GM23338 (cell line): ENCODE measurements at places on chromosomes 12 and 14. TPM values are rescaled to one million over a fixed set of nuclear protein-coding genes. Genes with fewer than 3 reads are reported as not detected.

The OR11G2 gene
- total RNA-seq = not detected in 2 replicates

GRCh38 chr12:66065641-66066136, 64.9 kb downstream of the LLPH start:
- DNase-seq = no peak

DNA sequence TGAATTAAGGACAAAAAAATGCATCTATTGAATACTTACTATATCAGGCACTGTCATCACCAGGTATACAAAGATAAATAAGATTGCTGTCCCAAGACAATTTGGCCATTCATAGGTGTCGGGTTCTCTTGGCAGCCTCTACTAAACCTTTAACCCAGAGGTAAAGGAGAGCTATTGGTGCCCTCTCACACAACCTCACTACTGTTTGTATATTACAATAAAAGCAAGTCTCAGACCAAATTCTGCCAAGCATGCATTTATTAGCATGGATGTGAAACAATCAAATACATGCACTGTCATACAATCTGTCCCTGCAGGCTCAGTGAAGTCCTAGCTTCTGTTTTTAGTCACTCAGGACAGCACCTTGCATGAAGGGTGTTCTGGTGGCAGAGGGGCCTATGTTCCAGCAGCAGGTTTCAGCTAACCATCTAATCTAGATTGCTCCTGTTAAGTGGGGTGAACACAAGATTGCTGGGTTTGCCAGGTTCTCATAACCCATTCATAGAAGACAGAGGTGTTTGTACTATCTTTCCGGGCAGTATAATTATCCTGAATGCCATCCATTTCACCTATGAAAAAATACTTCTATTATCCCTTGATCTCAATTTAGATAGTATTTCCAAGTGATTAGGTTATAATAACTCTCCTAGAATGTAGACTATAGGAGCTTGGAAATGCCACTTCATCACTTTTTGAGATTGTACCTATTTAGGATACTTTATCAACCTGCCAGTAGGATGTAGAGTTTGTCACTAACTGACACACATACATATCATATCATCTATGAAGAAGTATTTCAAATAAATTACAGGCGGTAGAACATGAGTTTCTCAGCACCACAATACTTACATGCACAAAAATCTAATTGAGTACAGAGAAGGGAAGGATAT, 254.0 kb upstream of the KRR1 start:
- no peak for DNase-seq

- DNase-seq = no peak
Measured at GRCh38 chr14:31837031-31837430, 240.1 kb upstream of the ARHGAP5 start.

DNA sequence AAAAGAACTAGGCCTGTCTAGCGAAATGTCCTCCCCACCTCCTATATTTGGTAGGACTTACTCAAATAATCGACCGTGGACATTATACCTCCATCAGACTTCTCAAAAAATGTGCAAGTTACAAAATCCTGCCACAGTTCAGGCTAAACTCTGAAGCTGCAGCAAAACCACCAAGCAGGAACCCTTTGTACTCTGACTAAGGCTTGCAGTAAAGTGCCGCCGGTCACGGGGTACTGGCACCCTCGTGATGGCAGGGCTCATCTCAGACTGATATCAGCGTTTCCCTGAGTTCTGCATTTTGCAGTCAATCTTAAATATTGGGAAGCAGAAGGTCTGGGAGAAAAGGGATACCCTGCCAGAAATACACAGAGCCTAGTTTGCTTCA, 17.1 kb downstream of the SLC11A2 start:
- no peak for DNase-seq

The TPCN1 gene
- total RNA-seq = 12.2 and 14.4 TPM in 2 replicates
